Fibroblast of lung (primary cell): ENCODE measurements at places on chromosomes 6 and 20. TPM values are rescaled to one million over a fixed set of nuclear protein-coding genes. Genes with fewer than 3 reads are reported as not detected.
A peak's percentile ranks its signal among the peaks of the same experiment; 100 is the strongest.

DNA sequence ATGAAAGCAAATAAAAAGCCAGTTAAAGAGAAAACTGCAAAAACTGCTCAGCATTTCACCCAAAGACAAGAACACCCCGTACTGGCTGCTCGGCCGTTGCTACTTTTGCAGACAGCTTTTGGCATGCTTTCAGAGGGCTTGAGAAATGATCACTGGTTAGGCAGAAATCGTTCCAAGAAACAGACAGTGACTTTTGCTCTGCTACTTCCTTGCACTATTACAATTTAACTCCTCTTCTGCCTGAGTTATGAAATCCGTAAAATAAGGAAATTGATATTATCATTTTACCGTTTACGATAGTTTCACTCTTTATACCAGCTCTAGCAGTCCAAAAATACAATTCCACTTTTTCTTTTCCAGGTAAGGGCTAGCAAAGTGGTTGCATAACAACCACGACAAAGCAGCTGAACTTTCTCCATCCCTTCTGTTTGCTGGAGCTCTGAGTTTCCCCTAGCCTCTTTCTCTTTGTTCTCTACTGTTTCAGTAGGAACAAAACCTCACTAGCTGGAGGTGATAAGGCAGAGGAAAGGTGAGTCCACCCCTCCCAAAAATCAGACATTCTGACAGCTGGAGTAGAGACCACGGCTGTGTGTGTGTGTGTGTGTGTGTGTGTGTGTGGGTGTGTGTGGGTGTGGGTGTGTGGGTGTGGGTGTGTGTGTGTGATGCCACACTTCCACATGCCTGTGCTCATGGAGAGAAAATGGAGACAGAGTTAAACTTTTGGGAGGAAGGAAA, 191.8 kb upstream of the RREB1 start:
- DNase-seq: peak; percentile 46

FRK gene
- 0.33 and 0.77 TPM in 2 replicates for total RNA-seq

GRCh38 chr6:142838821-142839685, 105.9 kb downstream of the HIVEP2 start:
- peak; percentile 81 for DNase-seq

DNA sequence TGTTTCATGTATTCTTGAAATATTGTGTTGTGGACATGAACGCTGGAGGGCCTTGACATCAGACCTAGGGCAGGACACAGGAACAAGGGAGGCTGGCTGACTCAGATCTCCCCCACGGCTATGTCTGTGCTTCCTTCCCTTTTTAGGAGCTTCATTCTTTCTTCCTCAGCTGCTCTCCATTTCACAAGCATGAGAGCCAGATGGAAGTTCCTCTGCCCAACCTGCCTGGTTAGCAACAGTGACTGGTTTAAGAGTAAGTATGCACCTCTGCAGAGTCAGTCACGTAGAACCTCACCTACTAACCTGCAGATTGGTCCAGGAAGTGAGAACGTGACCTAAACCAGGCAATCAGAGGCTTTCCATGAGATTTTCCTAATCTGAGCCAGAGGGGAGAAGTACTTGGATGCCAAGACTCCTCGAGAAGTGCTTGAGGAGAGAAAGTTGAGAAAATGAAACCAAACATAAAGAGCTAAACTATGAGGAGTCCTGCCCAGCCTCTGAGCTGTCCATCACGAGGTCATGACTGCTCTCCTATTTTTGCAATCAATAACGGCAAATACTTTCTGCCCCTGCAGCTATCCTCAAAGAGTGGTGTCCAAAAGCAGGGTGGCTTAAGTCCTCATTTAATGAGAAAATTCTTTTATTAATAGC, 465.2 kb upstream of the CITED2 start:
- DNase-seq: no peak

- DNase-seq: no peak
These were observed 35.2 kb upstream of the EEF1E1 start for GRCh38 chr6:8137529-8137939.

NOTCH4 gene
- 0.77 and 0.99 TPM in 2 replicates for total RNA-seq

DNA sequence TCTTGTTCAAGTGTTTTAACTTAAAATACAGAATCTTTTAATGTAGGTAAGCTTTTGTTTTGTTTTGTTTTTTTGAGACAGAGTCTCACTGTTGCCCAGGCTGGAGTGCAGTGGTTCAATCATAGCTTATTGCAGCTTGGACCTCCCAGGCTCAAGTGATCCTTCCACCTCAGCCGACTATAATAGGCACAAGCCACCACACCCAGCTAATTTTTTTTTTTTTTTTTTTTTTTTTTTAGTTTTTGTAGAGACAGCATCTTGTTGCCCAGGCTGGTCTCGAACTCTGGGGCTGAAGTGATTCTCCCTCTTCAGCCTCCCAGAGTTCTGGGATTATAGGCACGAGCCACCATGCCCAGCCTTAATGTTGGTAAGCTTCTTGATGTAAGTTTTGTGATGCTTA, 3.3 kb downstream of the EFHC1 start:
- no peak for DNase-seq

GRCh38 chr6:145247692-145248419, 487.5 kb downstream of the EPM2A start:
- DNase-seq: peak; percentile 93

- DNase-seq: peak; percentile 5
These were observed 42.0 kb upstream of the LY86 start for GRCh38 chr6:6546318-6547109.

MUCL3 gene
- total RNA-seq: not detected in 2 replicates

MAK gene
- total RNA-seq: not detected in 2 replicates

GRCh38 chr20:55174635-55175034, 699.2 kb downstream of the DOK5 start:
- DNase-seq: no peak

DEFB118 gene
- total RNA-seq: not detected in 2 replicates

GRCh38 chr20:62129731-62130531, 7.7 kb downstream of the LSM14B start:
- DNase-seq: no peak

DNA sequence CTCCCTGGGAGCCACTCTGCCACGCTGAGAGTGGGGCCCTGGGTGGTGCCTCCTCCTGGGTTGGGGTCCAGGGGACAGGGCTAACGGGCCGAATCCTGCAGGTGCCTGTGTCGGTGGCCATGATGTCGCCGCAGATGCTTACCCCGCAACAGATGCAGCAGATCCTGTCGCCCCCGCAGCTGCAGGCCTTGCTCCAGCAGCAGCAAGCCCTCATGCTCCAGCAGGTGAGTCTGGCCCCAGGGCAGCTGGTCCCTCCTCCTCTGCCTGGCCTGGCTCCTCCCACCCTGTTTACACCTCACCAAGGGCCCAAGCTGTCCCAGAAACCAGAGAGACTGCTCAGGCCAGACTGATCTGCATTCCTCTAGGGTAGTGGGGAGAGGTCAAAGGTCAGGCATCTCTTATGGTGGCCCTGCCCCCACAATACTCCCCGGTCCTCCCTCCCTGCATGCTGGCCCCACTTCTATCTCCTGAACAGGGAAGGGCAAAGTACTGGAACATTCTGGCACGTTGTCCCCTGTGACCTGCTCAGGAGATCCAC, 38.6 kb downstream of the FOXP4 start:
- no peak for DNase-seq

SIRPB1 gene
- total RNA-seq: 0.17 and 1.0 TPM in 2 replicates

GRCh38 chr6:50699051-50699775, 14.1 kb upstream of the TFAP2D start:
- no peak for DNase-seq

ADRM1 gene
- total RNA-seq: 61.1 and 71.3 TPM in 2 replicates

- DNase-seq: no peak
These were observed 72.4 kb upstream of the SYNJ2 start for GRCh38 chr6:157909282-157909664.

DNA sequence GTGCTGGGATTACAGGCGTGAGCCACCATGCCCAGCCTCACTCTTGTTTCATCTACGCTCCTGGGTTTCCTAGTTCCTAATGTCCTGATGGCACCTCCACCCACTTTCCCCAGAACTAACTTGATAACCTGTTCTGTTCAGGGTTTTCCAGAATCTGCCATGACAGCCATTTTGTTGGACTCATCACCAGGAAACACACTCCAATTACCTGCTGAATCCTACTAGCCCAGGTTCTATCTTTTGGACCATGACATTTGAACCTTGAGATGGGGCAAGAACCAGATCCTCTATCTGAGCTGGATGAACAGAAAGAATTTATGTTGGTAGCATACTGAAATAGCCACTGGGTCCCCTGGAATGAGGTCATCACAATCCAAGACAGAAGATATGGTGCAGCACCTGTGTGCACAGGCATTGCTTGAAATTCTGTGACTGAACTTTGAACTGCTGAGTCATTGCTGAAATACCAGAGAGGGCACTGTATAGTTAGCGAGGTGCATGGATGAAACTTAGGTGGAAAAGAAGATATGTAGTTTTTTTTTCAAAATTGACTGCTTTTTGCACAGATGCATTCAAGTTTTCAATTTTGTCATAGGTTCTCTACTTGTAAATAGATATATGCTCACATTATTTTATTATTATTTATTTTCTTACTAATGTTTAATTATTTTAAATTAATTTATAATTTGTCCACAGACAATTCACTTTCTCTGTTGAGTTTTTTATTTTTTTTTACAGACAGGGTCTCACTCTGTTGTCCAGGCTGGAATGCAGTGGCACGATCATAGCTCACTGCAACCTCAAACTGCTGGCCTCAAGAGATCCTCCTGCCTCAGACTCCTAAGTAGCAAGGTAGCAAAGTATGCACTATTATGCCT, 42.8 kb upstream of the TASP1 start:
- no peak for DNase-seq

SLC22A2 gene
- not detected in 2 replicates for total RNA-seq

BMP7 gene
- under 0.01 TPM in 1 of 2 replicates, not detected in the other for total RNA-seq

DNA sequence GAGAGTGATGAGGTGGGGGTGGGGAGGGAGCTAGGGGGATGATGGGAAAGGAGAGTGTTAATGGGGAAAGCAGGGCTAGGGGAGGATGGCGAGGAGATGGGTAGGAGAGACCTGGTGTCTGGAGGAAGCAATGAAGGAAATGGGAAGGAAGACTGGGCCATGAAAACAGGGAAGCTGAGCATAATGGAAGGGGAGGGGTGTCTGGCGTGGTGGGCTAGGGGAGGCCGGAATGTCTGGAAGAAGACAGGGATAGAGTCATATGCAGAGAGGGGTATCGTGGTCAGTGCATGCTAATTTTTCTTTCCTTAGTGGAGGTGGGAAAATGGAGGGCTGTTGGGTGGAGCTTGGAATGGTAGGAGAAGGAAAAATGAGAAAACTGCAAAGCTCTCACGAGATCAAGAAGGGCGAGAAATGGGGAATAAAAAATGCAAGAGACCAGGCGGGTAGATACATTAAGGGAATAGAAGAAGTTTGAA, 423 bp downstream of the KLHDC3 start:
- peak; percentile 44 for DNase-seq

C6orf120 gene
- total RNA-seq: 41.9 and 46.2 TPM in 2 replicates

ASIP gene
- total RNA-seq: not detected in 2 replicates

SIRPD gene
- total RNA-seq: not detected in 2 replicates

LY6G6D gene
- total RNA-seq: not detected in 2 replicates

GRCh38 chr20:15674253-15675060, 898.8 kb downstream of the KIF16B start:
- DNase-seq: peak; percentile 4

DNA sequence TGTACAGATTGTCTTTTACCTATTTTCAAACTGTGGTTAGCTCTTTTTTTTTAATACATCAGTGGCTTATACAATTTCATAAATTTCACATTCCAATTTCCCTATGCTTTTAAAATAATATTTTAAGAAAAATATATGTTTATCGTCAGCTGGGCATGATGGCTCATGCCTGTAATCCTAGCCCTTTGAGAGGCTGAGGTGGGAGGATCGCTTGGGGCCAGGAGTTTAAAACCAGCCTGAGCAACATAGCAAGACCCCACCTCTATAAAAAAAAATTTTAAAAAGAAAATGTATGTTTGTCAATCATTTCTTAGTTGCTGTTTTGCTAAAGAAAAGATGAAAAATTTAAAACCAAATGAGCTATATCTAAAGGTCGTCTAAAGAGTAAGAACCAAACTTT, 3.4 kb downstream of the GJA1 start:
- no peak for DNase-seq

ATP9A gene
- total RNA-seq: 53.7 and 96.3 TPM in 2 replicates

CLVS2 gene
- under 0.01 TPM in 1 of 2 replicates, not detected in the other for total RNA-seq

DNA sequence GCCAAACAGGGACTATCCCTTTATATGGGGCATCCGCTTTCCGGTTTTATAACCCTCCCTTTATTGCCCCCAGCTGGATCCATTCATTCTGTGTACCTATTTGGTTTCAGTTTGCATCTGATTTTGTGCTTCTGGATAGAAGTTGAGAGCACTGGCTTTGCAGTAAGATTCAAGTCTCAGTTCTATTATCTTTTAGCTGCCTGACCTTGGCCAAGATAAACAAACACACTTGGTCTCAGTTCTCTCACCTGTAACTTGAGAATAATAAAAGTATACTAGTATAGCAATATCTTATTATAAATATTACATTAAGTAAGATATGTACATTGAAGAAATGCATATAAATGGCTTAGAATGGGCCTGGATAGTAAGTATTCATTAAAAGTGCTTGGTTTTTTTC, 182.4 kb upstream of the TSHZ2 start:
- DNase-seq: no peak

TGM3 gene
- under 0.01 TPM in 1 of 2 replicates, not detected in the other for total RNA-seq

DNA sequence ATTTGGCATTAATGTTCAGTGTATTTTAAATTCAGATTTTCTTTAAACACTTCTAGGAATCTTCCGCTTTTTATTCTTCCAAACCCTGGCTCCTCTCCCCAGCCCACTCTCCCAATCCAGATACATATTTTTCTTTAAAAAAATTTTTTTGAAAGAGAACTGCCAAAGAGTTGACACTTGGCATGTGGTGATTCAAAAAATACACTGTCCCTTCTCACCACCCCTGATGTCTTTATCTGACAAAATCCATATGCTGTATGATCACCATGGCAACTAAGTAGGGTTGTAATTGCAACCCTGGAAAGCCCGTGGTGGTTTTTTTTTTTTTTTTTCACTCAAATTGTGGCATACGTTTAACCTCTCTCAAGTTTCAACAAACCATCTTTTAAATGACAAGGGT, 355.8 kb upstream of the SASH1 start:
- DNase-seq: no peak

RNF217 gene
- total RNA-seq: 10.5 and 13.2 TPM in 2 replicates

DNA sequence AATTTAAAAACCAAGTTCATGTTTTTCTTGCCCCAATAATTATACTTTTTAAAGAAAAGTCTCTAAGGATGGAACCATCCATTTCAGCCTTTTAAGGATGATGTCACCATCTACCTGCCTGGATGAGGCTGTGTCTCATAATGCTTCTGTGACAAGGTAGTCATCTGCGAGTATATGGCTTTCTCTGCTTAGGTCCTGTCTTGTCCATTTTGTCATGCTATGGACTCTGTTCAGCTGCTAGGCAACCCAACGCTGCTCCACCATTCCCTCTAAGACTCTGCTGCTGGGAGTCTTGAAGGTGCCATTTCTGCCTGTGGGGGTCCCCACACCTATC, 459.8 kb upstream of the RUNX2 start:
- no peak for DNase-seq

GRCh38 chr6:35498422-35499067, 1.7 kb upstream of the TEAD3 start:
- no peak for DNase-seq

DNA sequence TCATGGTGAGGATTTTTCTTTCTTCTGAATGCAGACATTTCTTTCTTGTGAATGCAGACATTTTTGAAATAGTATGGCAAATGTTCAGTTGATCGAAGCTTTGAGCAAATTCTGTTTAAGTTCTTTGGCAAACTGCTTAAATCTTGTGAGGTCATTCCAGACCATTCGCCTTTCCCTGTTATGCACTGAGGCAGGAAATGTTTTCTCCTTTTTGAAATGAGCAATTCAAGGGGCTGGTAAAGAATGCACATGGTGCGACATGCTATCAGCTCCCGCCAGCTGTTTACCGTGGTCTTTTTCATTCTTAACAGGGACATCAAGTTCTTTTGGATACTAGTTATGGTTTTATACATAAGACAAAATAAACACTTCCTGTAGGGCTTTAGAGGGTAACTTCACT, 112.0 kb upstream of the CCN2 start:
- DNase-seq: peak; percentile 89
